ENCODE measurements at places on chromosomes 3 and 15.

GRCh38 chr15:66494262-66494661, 3.3 kb downstream of the SNAPC5 start:
- no peak for DNase-seq

DNA sequence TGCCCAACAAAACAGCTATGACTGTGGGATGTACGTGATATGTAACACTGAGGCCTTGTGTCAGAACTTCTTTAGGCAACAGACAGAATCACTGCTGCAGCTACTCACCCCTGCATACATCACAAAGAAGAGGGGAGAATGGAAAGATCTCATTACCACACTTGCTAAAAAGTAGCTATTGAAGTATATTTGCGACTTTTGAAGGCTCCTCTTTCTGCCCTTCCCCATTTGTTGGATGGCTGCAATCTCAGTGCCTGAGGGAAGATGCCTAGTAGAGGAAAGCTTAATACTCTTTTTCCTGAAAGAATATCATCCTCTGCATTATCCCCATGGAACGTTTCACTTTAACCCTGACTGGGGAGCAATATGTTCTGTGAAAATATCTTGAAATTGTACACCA, 21.9 kb downstream of the SENP8 start:
- DNase-seq: no peak

DNA sequence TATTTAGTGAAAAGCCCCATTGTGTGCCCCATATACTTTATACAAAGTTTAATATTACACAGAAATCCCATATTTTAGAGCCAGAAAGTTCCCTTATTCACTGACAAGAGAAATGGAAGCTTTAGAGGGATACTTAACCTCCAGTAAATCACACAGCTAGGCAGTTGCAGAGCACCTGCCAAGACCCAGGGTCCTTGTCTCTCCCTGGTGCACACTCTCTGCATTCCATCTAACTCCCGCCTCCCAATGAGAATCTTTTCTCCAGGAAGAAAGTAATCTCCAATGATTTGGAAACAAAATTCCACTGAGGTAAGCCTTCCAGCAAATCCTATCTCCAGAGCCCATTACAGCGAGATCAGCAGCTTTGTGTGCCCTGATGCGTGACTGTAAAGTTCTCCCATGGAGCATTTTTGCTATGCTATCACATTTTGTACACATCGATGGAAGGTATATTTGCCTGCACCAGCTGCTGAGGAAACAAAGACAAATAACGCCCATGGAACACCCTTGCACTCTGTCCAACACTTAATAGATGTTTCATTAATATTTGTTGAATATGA, 41.4 kb downstream of the ULK4 start:
- no peak for DNase-seq

- no peak for DNase-seq
Measured at GRCh38 chr15:43792761-43793476, 799 bp downstream of the SERF2 start.

- no peak for DNase-seq
Measured at GRCh38 chr3:24349367-24350019, 145.2 kb downstream of the THRB start.

- DNase-seq: no peak
Measured at GRCh38 chr15:60419753-60420152, 22.0 kb upstream of the ANXA2 start.

DNA sequence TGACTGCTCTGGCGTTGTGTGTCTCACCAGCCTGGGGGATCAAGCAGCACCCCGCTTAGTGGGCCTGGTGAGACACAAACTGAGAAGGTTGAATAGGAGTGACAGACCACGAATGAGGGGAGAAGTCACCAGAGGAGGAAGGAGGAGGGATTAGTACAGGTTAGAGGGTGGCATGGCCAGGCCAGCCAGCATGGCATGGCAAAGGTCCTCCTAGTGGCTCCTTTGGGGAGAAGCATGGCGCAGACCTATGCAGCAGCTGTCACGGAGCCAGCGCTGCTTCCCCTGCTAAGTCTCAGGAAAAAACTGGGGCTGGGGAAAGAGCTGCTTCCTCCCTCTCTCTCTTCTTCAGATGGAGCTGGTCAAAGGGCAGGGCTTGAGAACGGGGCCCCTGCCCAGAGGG, 48.6 kb downstream of the ZDHHC3 start:
- no peak for DNase-seq

GRCh38 chr3:71095511-71096291, 487.8 kb downstream of the FOXP1 start:
- no peak for DNase-seq

DNA sequence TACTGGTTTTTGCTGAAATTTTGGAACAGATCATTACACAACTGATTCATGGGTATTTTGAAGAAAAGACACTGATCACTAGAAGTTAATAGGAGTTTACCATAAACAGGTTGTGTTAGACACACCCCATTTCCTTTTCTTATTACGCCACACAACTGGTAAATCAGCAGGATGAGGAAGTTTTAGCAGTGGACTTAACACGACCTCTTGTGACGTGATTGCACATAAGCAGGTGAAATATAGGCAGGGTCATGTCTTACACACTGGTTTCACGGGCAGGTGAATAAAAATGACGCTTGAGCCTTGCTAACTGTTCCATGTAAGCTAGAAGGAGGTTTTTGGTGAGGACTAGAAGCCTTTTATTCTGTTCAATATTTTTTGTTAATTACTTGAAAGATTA, 27.1 kb upstream of the TPRG1 start:
- DNase-seq: no peak

DNA sequence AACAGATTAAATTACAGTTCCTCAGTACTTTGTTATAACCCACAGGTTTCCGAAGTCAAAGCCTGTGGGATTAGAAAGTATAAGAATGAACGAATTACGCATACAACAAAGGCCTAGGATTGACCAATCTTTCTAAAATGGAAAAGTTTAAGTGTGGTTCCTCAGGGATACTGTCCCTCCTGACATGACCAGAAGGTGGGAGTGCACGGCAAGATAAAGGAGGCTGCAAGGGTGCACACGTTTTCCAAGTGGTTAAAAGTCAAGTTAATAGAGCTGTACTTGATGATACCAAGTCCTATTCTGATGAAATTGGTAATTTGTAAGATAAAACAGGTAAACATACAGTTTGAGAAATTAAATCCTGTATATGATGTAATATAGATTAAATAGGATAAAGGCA, 96.2 kb downstream of the ALDH1A2 start:
- no peak for DNase-seq

DNA sequence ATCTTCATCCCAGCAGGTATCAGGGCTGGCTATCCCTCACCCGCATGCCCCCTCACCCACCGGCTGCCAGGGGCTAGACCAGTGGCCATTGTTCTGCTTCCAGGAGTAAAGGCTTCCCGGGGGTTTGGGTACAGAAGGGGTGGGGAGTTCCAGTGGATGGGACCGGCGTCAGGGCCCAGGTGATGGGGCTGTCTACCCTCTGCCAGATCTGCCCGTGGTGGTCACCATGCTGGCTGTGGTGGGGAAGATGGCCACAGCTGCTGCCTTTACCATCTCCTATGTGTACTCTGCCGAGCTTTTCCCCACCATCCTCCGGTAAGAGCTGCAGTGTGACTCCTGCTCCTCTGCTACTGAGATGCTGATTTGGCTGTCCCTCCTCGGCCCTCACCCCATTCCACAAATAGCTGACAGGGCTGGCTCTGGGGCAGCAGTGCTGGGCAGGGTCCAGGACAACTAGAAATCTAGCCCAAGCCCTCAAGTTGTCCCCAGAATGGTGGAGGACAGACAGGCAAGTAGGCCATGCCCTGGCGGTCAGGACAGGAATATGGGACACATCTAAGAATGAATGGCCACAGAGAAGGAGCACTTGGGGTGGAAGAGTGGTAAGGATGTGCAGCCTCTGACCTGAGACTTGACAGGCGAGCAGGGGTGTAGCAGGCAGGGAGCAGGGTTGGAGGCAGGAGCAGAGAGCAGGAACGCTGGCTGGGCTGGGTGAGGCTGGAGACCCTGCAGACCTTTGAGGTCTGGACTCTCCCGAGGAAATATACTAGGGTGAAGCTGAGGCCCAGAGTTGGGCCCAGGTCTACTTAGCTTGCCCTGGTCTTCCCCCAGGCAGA, 5.8 kb upstream of the SLC22A14 start:
- no peak for DNase-seq

DNA sequence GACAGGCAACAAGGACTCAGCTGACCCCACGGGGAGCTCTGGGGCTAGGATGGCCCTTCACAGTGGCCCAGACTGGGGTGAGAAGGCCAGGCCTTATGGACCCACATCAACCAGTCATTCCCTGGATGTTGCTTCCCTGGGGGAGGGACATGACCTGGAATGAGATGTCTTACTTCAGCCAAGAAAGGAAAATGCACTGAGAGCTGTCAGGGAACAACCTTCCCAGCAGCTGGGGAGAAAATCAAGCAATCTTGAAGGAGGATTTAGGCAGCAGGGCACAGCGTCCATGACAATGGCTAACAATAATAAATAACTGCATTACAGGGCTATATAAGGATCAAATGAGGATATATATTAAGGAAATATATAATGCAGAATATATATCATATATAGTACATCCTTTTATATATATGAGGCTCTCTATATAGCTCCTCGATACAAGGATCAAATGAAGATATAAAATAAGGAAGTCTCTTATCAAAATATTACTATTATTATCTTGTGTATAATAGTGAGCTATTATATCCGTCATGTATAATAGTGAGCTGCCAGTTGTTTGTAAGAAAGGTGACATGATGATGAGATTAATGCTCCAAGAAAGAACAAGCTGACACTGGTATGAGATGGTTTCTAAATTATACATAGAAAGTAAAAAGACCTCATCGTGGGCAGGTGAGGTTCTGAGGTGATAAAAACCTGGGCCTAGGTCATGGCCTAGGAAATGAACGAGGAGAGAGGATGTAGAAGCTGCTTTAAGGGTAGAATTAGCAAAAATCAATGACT, 117.8 kb upstream of the LIPC start:
- no peak for DNase-seq

DNA sequence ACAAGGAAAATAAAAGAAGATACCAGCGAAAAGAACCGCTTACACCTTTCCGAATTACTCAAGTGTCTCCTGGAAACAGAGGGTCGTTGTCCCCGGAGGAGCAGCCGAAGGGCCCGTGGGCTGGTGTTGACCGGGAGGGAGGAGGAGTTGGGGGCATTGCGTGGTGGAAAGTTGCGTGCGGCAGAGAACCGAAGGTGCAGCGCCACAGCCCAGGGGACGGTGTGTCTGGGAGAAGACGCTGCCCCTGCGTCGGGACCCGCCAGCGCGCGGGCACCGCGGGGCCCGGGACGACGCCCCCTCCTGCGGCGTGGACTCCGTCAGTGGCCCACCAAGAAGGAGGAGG, 325 bp downstream of the ALCAM start:
- no peak for DNase-seq

GRCh38 chr3:114205541-114205940, 26.7 kb upstream of the DRD3 start:
- DNase-seq: no peak

- no peak for DNase-seq
Measured at GRCh38 chr15:69914040-69914439, 183.7 kb downstream of the TLE3 start.

- DNase-seq: peak; percentile 34
Measured at GRCh38 chr3:18086078-18086477, 339.1 kb downstream of the SATB1 start.

- no peak for DNase-seq
Measured at GRCh38 chr3:104437891-104438290, 928.8 kb upstream of the ALCAM start.

DNA sequence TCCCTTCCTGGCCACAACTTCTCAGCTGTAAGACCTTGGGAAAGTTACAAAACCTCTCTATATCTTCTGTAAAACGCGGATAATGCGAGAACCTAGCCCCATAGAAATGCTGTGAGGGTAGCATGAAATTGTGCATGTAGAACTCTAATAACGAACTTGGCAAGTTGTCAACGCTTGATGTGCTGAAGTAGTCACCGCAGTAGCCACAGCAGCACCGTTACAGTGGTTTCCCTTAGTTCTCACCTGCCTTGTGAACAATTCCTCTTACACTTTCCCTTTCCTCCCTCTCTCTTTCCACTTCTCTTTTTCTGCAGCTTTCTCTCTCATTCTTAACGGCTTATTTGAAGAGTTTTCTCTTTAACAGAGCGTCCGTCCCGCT, 447 bp upstream of the SHQ1 start:
- no peak for DNase-seq

DNA sequence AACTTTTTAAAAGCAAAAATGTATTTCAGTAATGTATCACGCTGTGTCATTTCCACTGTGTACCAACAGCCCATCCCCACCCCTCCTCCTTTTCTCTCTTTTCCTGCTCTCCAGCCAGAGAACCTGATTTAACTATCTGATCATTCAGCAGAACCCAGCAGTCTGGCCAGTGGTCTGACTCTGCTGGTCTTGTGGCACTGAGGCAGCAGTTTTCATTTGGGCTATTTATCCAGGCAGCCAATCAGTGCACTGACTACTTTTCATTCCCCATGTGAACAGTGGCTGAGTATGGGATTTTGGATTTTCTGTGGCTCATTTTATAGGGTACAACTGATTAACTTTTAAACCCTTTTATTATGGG, 56.3 kb downstream of the GPR171 start:
- no peak for DNase-seq

DNA sequence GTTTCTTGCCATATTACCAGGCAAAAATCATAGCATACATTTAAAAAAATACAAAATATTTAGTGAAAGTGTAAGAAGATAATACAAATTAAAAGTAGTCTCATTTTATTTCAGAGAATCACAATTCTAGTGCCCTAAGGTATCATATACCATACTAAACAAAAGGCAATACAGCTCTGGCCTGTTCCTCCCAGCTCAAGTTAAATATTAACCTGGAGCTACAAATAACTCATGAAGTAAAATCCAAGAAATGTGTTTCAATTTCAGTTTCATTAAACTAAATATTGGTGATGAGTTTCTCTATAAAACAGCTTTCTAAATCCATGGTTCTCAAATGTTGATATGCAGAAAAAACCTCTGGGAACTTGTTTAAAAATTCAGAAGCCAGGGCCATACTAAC, 67.7 kb downstream of the INO80 start:
- DNase-seq: no peak

DNA sequence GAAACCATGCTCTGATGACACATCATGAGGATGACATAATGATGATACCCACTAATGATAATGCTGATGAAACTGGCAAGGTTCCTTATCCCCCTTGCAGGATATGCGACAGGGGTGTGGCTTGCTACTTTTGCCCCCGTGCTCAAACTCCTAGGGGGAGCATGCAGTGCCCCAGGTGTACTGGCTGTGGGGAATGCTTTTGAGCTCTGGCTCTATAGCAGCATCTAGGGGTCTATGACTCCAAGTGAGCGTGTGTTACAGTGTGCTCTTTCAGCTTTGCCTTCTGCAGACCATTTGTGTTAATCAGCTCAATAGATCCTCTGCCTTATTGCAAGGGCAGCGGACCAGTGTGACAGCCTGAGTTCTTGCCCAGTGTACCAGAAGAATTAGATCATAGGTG, 1239.5 kb downstream of the SI start:
- DNase-seq: no peak

GRCh38 chr15:49415638-49416037, 7.4 kb upstream of the FGF7 start:
- no peak for DNase-seq

GRCh38 chr3:78670094-78670493, 1097.7 kb downstream of the ROBO1 start:
- DNase-seq: no peak

GRCh38 chr3:174444391-174444790, 414.7 kb upstream of the NAALADL2 start:
- no peak for DNase-seq
